Fibroblast of skin of scalp (primary cell): ENCODE measurements at places on chromosomes 4 and X.

DNA sequence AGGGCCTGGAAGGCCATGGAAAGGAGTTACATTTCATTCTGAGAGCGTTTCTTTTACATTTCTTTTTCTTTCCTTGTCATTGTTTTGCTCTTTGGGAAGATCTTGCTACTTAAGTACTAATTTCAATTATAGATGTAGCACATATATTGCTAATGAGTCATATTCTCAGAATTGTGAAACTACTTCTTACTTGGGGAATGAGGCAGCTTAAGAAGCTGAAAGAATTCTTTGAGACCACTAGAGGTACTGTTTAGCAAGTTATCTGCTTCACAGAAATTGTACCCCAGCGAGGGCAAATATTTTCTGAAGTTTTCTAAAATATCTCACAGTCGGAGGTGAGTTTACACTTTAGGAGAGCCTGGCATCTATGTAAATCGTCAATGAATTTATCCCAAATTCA is 100.6 kb downstream of the AFF2 start:
- DNase-seq: peak; percentile 49

DNA sequence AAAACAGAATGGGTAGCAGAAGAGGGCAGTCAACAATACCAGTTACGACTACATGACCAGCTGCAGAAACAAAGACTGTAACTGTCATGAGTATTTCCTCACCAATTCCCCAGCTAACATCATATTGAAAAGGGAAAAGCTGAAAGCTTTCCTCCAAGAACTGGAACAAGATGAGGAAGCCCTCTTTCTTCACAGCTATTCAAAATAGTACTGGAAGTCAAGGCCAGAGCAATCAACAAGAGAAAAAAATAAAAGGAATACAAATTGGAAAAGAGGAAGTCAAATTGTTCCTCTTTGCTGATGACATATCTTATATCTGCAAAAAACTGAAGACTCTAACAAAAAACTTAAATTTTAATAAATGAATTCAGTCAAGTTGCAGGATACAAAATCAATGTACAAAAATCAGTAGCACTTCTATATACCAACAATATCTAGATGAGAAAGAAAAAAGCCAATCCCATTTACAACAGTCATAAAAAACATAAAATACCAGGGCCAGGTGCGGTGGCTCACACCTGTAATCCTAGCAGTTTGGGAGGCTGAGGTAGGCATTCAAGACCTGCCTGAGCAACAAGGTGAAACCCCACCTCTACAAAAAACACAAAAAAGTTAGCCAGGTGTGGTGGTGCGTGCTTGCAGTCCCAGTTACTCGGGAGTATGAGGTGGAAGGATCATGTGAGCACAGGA is 125.4 kb downstream of the ATP8A1 start:
- DNase-seq: no peak

DNA sequence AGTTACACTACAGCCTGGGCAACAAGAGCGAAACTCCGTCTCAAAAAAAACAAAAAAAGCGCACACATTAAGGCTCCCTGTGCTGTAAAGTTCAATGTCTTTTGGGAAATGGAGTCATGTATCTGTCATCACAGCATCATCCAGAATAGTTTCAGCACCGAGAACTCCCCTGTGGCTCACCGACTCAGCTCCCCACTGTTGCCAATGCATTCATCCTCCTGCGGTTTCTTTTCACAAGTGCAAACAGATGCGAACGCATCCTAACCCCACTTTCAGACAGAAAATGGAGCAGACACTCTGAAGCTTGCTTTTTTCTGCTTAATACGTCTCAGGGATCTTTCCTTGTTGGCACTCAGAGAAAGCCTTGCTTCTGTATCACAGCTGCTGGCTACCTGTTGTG is 13.8 kb upstream of the SH3TC1 start:
- peak; percentile 89 for DNase-seq

DNA sequence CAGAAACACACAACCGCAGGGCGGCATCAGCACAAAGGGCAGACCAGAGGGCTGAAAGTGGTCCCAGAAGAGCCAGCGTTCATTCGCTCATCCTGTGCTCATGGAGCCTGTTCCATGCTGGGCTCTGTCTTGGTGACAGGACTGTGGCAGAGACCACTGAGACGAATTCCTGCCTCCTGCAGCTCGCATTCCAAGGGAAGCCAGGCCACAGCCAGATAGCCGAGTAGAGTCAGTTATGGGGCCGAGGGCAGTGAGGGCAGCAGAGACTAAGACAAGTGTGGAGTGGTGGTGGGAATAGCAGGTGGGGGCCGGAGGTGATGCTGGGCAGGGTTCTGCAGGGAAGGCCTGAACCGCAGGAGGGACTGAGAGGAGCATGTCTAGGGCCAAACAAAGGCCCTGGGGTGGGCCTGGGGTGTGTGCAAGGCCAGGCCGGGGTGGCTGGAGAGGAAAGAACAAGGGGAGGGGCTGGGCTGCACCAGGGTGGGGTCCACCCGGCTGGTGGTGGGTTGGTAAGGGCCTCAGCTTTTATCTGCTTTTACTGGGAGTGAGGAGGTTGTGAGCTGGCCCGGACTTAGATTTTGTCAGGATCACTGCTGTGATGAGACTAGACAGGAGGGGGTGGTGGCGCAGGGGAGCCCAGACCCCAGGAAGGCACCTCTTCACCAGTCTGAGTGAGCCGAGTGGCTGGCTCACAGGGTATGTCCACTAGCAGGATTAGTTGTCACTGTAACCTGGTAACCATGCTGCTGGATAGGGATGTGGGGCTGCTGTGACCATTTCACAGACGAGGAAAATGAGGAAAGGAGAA is 6.3 kb downstream of the PSAPL1 start:
- DNase-seq: peak; percentile 8

DNA sequence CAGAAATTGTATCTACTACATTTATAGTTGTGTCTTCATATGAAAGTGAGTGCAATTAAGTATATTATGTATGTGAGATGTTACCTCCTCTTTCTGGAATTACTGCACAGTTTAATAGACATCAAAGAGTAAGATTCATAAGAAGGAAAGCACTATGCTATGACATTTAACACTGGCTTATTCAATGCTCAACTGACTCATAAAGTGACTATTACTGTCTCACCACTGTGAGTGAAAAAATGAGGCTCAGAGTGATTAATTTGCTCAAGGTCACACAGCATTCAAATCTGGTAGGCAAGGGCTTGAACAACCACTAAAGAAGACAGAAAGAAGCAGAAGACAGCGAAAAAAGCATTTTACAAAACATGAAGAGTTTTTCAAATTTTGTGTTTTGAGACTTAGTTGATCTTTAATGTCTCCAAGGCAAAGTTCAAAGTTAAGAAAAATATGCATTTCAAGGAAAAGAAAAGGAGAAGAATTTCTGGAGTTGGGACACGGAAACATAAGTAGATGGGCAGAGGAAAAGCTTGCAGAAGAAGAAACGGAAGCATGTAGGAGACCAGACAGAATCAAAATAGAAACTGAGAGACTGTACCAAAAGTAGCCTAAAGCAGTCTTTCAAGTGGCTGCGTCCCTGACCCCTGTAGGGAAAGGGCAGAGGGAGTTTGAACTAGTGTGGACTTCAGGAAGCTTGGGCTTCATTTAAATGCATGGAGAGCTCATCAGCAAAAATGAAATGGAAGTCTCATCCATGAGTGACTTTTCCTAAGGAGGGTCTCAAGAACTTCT is 66.3 kb downstream of the KCNIP4 start:
- DNase-seq: no peak

DNA sequence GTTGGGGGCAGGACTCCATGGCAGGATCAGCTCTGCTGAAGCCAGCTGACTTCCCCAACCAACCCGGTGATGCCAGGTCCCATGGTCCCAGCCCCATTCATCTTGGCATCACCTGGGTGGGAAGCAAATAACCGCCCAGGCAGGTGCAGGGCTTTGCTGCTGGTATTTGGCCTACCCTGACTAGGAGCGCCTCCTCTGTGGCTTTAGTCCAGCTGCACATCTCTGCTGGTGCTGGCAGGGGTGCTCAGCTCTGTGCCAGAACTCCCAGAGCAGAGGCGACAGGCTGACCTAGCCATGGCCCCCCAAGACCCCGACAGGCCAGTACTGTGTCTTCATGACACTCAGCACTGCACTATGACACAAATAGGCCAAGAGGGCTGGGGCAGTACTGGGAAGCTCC is 64.4 kb downstream of the STARD8 start:
- DNase-seq: no peak

DNA sequence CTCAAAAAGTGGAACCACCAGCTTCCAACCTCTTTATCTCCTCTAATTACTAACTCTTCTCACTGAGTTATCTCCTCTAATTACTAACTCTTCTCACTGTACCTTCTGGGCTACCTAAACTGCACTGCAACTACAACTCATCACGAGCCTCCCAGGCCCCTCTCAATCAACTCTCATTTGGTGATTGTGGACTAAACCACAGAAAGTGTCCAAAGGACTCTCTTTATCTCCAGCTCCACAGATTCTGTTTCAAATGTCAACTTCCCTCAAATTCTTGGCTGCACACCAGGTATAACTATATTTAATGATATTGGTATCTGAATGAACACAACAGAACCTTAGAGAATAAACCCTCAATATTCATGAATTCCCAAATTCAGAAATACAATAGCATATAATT is 182.9 kb downstream of the MAML3 start:
- no peak for DNase-seq

GRCh38 chr4:1370321-1371124 is 23.5 kb downstream of the UVSSA start:
- no peak for DNase-seq

GRCh38 chr4:156420623-156421022 is 467.0 kb upstream of the CTSO start:
- peak; percentile 37 for DNase-seq

DNA sequence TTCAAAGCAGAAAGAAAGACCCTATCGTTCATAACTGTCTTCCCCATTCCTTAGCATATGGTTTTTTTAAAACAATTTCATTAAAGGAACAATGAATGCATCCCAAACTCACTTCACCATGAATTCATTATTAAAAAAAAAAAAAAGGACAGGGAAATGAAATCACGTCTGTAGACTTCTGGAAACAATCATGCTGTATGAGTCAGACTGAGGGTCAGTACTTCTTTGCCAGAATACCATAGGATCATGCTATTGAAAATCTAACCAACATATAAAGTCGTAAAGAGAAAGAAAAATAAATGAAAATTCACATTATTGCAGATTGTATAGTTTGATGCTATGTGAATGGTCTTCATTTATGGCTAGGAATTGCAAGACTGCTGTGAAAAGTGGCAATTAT is 144.4 kb downstream of the PCDH18 start:
- peak; percentile 85 for DNase-seq
